NCI-H1105 treated with DMSO at 0.1 percent for 48 hours (cell line): ENCODE measurements at places on chromosomes 2 and 18.

DNA sequence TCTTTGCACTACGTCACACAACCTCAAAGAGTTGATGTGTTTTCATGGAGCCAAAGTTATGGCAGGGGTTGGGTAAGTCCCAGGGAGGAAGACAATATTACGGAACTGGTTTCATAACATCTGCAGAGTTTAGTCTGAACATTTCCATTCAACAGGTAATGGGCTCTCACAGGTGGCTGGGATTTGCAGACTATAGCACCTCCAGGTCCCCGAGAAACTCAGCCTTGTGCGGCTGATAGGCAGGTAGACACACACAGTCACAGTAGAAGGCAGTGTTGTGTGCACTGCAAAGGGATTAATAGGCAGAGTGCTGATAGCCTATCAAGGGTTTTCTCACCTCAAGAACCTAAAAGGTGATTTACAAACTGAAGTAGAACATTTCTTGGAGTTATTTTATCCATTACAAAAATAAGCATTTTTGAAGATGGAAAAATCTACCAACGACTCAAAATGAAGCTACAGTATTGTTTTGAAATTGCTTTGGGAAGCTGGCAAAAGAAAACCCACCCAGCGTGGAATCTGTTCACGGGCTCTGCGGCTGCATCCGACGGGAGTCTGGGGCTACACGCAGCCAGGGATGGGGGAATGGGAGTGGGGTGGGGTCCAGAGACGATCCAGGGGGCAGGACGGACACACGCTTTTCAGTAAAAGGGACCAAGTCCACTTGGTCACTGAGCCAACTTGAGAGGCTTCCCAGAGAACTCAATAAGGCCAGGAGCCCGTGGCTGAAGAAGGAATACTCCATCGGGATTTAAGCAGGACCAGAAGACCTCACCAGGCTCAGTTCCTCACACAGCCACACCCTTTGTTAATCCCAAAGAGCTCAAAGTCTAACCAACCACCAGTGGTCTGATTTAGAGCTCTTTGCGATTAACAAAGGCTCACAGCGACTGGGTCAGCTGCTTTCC lies 82.9 kb downstream of the CHRNA1 start:
- DNase-seq, result no peak

- DNase-seq, result no peak
Measured at GRCh38 chr2:202769201-202769600, 102.4 kb downstream of the ICA1L start.

DNA sequence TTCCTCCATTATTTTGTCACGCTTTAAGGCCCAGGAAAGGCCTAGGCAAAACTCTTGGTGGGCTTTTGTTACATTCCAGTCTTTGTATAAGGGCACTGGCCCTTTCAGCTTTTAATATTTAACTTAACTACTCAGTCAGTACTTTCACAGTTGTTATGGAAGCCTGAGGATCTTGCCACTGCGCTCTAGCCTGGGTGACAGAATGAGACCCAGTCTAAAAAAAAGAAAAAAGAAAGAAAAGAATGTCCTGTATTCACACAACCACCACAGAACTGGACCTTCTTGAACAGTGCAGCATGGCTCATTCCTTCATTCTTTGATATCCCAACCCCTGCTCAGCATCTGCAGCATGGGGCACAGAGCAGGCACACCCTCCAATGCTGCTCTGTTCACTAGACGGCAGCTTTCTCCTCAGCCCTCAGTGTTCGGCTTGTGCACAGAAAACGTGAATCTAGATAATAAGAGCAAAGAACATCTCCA lies 93.4 kb upstream of the MSH2 start:
- no peak for DNase-seq

GRCh38 chr2:74253971-74254310 lies 55.5 kb downstream of the MTHFD2 start:
- DNase-seq, result no peak

DNA sequence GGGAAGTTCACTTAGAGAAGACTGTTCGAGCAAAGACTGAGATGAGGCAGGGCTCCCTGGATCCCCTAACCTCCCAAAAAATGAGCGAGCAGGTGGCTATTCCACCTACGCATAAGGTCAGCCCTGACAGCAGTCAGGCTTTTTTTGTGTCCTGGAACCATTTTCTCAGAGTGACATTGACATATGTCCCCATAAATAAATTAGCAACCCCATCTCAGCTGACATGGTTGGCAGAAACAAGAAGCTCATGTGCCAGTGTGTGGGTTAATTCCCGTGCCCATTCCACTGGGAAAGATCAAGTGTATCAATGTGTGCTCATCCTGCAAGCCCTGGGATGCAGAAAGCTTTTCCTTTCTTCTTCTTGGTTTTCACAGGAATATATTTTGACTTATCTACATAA lies 740.4 kb upstream of the CELF4 start:
- no peak for DNase-seq

GRCh38 chr2:69902213-69902922 lies 8.6 kb downstream of the SNRNP27 start:
- no peak for DNase-seq
